ENCODE measurements at places on chromosomes 11 and 22.

DNA sequence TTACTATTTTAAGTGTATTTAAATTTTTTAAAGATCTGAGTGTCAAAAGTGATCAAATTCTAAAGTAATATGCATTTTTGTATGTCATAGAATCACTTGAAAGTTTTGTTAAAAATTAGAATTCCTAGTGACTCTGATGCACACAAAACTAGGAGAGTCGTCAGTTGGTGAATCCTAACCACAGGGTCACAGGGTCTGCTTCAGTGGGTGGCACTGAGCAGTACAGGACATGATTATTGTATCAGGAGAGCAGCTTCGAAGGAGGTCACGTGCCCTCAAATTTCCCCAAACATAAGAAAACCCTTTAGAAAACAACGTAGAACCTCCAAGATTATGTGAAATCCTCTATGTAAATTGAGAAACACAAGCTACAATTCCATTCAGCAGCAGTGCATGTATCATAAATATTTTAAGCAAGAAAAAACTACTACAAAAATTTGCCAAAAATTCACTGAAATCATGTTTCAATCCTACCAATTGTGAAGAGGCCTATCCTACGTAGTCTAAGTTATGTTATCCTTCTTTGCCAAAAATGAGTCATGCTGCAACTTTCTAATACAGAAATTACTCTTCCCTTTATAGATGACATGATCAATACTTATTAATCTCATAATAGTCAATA is 323.6 kb downstream of the AASDHPPT start:
- no peak for DNase-seq

DNA sequence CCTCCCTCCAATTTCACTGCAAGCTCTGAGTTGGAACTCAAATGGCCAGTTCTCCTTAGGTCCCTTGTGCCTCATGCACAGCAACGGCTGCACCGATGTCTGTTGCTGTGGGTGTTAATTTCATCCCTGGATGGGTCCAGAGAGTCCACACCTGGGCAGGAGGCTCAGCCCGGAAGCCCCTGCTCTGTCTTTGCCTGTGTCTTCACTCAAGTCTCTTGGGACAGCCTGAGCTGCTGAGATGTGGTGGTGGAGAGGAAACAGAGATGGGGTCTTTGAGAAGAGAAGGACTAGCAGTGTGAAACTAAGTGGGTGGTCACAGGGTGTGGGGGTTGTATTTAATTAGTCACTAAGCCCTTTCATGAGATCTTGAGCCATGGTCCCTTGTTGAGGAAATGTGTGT is 109.3 kb downstream of the NECTIN1 start:
- DNase-seq = no peak

DNA sequence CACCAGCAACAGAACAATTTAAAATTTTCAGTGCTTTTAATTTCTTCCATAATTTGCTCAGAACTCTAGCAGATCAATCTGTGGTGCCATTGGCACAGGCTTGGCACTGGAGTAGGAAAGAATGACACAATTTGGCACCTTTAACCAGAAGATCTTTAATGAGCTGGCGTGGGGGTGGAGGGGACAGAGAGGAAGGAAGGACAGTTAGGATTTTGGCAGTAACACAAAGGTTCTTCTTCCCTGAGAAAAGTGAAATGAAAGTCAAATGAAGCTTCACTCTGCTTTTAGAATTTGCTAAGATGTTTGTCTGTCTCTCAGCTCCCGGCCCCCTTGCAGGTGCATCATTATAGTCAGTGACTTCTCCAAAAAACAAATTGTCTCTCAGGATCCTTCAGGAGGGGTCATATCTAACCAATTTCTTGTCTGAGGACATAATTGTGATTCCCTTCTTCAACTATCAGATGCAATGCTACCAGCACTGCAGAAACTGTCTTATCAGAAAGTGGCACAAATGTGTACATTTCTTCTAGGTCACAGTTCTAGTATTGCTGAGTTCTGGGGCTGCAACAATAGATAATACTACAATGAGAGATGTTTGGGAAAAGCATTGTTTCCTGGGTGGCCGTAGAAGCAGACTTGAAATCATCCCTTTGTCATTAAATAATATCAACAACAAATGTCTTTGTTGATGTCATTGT is 66.8 kb downstream of the CSTPP1 start:
- no peak for DNase-seq

DNA sequence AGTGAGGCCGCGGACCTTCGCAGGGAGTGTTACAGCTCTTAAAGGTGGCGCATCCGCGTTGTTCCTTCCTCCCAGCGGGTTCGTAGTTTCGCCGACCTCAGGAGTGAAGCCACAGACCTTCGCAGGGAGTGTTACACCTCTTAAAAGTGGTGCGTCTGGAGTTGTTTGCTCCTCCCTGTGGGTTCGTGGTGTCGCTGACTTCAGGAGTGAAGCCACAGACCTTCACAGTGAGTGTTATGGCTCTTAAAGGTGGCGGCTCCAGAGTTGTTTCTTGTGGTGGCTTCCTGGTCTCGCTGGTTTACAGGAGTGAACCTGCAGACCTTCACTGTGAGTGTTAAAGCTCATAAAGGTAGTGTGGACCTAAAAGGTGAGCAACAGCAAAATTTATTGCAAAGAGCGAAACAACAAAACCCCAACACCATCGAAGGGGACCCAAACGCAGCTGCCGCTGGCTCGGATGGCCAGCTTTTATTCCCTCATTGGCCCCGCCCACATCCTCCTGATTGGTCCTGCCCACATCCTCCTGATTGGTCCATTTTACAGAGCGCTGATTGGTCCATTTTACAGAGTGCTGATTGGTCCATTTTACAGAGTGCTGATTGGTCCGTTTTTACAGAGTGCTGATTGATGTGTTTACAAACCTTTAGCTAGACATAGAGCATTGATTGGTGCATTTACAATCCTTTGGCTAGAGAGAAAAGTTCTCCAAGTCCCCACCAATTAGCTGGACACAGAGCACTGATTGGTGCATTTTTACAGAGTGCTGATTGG is 1.2 kb upstream of the TMEM45B start:
- peak; percentile 65 for DNase-seq

GRCh38 chr22:24504956-24505736 is 10.0 kb downstream of the UPB1 start:
- no peak for DNase-seq

DNA sequence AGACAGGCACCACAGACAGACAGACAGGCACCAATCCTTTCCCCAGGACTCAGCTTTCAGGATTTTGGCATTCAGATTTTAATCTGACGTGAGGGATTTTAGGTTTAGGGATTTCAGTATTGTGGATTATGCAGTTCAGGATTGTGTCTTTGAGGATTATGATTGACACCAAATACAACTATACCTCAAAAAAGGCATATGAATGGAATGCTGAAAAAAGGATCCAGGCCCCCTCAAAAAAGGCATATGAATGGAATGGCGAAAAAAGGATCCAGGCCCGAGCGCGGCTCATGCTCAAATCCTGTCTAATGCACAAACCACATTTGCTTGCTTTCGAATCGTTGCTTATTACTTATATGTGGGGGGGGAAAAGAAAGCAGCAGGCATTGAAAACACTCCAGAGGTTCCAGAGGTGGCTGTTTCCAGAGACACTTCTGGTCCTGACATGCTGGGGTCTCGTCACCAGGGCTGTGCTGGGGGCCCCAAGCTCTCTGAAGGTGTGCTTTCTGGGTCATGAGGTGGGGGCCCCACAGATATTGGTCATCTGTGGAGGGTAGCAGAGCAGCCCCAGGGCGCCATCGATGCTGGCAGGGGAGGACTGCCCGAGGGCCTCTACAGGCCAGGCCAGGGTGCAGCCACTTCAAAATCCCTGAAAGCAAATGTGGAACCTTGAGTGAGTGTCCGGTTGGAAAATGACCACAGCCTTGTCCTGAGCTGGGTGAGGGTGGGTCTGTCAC is 16.8 kb upstream of the OSBPL5 start:
- DNase-seq = no peak

GRCh38 chr22:47329727-47330650 is 567.5 kb downstream of the TBC1D22A start:
- DNase-seq = no peak

DNA sequence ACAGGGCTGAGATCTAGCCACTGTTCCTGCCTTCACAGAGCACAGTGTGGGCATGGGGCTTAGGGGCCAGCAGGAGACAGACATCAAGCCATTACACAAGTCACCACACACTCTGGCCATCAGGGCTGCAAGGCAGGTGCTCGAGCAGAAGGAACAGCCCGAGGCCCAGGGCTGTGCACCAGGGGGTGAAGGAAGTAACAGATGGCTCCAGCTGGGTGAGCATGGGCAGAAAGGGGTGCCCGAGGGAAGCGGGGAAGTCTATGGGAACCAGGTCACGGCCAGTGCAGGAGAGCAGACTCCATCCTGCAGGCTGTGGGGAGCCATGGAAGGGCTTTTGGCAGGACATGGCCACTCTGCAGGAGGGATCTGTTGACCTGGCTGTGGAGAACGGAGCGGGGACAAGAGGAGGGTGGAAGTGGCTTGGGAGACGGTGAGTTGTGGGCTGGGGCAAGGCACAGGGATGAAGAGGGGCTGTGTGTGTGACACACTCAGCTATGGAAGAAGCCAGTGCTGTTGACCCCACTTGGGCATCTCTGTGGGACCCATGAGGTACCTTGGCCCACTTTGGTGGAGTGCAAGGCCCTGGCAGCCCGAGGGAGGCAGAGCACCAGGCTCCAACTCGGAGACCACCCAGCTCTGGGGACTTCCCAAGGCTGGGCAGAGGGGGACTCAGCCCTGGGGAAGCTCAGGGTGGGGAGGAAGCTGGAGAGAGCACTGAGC is 3.6 kb downstream of the C11orf68 start:
- DNase-seq = no peak

GRCh38 chr11:17366495-17366894 is 14.9 kb downstream of the NCR3LG1 start:
- no peak for DNase-seq

- no peak for DNase-seq
Observed at GRCh38 chr22:41544671-41545476, 604 bp upstream of the POLR3H start.

- no peak for DNase-seq
Observed at GRCh38 chr22:30314915-30315314, 11.8 kb downstream of the TBC1D10A start.

DNA sequence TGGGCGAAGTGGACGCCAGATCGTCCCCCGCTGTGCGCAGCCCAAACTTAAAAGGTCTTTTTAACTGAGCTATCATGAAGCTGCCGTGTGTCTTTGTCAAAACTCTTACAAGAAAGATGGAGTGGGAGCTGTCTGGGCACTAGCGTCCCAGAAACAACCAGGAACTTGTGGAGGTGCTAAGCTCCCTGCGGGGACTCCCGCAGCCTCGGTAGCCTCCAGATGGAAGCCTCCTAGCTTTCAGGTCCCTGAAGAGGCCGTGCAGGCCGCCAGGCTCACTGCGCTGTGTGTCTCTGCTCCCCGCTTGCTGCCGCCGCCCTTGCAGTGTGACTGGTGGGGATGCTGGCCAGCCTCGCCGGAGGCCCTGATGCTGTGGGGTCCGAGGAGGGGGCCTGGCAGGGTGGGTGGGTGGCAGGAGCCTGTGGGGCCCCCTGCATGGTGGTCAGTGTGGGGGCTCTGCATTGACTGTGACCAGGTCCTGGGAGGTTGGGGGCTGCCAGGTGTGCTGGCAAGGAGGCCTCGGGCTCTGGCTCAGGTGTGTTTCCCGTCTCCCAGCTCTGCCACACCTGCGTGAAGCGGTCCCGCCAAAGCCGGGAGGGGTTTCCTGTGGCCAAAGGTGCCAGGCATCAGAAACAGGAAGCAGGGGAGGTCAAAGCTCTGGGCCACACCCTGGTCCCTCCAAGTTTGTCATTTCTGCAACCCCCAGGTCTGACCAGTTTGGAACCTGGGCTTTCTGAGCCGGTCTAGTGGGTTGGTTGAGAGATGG is 1.2 kb downstream of the TRABD start:
- no peak for DNase-seq

DNA sequence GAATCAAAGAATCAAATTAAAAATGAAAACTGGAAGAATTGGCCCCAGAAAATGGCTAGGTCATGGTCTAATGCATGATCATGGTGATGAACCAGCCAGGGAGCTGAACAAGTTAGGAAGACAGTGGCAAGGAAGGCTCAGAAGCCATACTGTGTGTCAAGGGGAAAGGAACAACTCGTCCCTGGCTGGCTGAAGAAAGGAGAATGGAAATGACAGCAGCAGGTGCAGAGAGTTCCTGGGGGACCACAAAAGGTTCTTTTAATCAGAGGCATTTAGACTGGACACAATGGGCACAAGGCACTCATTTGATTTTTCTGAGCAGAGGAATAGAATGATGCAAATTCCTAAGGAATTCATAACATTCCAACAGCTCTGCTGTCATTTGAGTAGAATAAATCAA is 209.9 kb downstream of the LARGE1 start:
- DNase-seq = no peak

GRCh38 chr11:99371257-99371656 is 350.5 kb downstream of the CNTN5 start:
- no peak for DNase-seq

DNA sequence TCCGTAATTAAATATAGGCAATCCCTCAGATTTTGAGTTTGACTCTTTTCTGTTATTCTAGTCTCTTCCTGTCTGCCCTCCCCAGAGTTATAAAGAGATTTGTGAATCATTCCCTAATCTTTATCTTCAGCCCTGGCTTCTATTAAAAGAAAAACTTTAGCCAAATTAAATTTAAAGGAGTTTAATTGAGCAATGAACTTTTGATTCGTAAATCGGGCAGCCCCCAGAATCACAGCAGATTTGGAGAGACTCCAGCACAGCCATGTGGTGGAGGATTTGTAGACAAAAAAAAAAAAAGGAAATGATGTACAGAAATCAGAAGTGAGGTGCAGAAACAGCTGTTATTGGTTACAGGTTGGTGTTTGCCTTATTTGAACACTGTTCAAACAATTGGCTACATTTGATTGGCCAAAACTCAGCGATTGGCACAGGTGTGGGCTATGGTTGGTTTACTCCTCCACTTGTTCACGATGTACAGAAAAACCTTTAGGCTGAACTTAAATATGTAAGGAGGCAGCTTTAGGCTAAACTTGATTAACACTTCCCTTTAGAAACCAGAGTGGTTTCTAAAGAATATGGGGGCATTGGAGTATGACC is 2.3 kb upstream of the ALKBH8 start:
- DNase-seq = no peak

GRCh38 chr11:69919659-69920344 is 100.6 kb upstream of the FGF3 start:
- DNase-seq = peak; percentile 22

GRCh38 chr11:126704096-126704495 is 296.5 kb downstream of the KIRREL3 start:
- DNase-seq = no peak

Measured in activated naive CD8-positive, alpha-beta T cell treated with anti-CD3 and anti-CD28 coated beads, Interleukin-2, amount 10 ng/mL, durations not matched to agents 7 days and 5 days (primary cell).